ENCODE measurements at places on chromosomes 2 and 18.

- no peaks in the 10 kb centered on the region for H3K36me3 ChIP-seq
- no peak overlapping the region for H3K4me3 ChIP-seq
- no peaks in the 10 kb centered on the region for H3K4me1 ChIP-seq
- DNase-seq, result no peak
- no peaks in the 10 kb centered on the region for H3K27me3 ChIP-seq
- no peak overlapping the region for H3K27ac ChIP-seq
Measured at GRCh38 chr2:112181571-112182290, 43.5 kb downstream of the FBLN7 start.

DNA sequence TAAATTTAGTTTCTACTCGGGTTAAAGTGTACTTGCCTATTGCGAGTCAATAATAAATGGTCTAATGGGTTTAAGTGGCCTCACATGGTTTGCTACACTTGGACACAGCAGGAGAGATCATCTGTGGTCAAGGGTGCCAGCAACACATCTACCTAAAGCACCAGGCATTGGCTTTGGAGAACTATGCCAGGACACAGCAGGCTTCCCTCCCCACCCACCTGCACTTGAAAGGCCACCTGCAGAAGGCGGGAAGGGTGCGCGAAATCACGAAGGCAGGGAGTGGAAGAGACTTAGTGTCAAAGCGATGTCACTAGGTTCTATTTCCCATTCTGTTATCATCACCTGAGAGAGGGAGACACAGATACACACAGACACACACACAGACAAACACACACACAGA, 44.5 kb downstream of the MYT1L start:
- no peak for DNase-seq
- no peaks in the 10 kb centered on the region for H3K36me3 ChIP-seq
- H3K27me3 ChIP-seq, result peaks cover 65% of the 10 kb centered on the region

DNA sequence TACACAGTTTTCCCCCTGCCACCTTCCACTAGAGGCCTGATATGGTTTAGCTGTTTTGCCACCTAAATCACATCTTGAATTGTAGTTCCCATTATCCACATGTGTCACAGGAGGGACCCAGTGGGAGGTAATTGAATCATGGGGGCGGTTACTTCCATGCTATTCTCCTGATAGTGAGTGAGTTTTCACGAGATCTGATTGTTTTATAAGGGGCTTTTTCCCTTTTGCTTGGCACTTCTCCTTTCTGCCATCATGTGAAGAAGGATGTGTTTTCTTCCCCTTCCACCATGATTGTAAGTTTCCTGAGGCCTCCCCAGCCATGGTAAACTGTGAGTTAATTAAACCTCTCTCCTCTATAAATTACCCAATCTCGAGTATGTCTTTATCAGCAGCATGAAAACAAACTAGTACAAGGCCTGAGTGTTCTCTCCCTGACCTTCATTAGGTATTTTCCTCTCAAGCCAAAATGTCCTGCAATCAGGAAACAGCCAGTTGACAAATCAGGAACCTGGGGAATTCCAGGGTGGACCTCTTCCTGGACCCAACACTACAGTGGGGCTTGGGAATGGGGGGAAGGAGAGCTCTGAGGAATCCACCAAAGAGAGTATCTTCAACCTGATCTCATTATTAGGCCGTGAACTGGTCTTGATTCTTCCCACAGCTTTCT, 129.9 kb downstream of the TXNL1 start:
- H3K4me3 ChIP-seq, result no peak overlapping the region
- H3K27me3 ChIP-seq, result no peaks in the 10 kb centered on the region
- no peak for DNase-seq
- no peak overlapping the region for H3K27ac ChIP-seq
- no peaks in the 10 kb centered on the region for H3K36me3 ChIP-seq

GRCh38 chr2:169034256-169034655, 3.1 kb upstream of the ABCB11 start:
- H3K36me3 ChIP-seq, result no peaks in the 10 kb centered on the region
- no peak overlapping the region for H3K4me3 ChIP-seq
- H3K4me1 ChIP-seq, result peaks cover 35% of the 10 kb centered on the region
- peak overlapping the region; percentile 57 for H3K27ac ChIP-seq

GRCh38 chr2:80499095-80499494, 194.5 kb upstream of the LRRTM1 start:
- no peaks in the 10 kb centered on the region for H3K4me1 ChIP-seq
- H3K36me3 ChIP-seq, result no peaks in the 10 kb centered on the region
- H3K27ac ChIP-seq, result no peak overlapping the region
- no peak for DNase-seq

GRCh38 chr2:143528021-143528420, 398.8 kb downstream of the ARHGAP15 start:
- H3K4me3 ChIP-seq, result no peak overlapping the region
- no peaks in the 10 kb centered on the region for H3K4me1 ChIP-seq
- no peak overlapping the region for H3K27ac ChIP-seq
- H3K27me3 ChIP-seq, result no peaks in the 10 kb centered on the region
- DNase-seq, result no peak

DNA sequence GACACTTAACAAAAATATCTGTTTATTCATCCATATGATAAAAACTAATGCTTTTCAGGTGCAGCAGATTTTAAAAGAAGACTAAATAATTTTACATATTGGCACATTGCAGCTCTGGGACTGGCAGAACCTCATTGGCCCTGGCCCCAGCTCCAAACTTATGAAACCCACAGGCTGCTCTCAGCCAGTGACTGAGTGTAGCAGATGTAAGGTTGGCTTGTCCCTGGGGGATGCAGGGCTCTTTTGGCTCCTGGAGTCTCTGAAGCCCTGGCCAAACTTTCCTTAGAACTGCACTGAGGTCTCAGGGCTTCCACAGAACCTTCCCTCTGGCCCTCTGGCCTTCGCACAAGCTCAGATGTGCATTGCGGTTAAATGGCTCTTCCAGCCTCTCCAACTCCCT, 725.0 kb upstream of the SOX11 start:
- H3K27me3 ChIP-seq, result peaks cover 10% of the 10 kb centered on the region
- no peak overlapping the region for H3K4me3 ChIP-seq
- H3K4me1 ChIP-seq, result no peaks in the 10 kb centered on the region
- no peak for DNase-seq
- H3K36me3 ChIP-seq, result no peaks in the 10 kb centered on the region

DNA sequence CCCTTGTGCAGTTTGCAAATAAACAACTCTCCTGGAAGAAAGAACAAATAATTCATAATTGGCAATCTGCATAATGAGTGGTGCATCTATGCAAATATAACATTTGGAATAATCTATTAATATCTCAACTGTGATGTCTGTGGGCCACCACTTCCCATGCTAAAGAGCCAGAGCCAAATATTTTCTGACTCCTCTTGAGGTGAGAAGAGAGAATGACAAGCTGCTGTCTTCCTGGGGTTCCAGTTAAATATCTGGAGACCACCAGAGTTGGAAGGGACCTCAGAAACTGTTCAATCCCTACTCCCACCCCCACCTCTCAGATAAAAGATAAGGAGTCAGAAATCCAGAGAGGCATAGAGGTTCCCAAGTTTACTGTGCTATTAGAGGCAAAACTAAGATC, 241.0 kb upstream of the SLC14A2 start:
- no peaks in the 10 kb centered on the region for H3K36me3 ChIP-seq
- H3K4me3 ChIP-seq, result no peak overlapping the region
- no peak for DNase-seq
- H3K4me1 ChIP-seq, result peaks cover 42% of the 10 kb centered on the region
- peak overlapping the region; percentile 69 for H3K27ac ChIP-seq

DNA sequence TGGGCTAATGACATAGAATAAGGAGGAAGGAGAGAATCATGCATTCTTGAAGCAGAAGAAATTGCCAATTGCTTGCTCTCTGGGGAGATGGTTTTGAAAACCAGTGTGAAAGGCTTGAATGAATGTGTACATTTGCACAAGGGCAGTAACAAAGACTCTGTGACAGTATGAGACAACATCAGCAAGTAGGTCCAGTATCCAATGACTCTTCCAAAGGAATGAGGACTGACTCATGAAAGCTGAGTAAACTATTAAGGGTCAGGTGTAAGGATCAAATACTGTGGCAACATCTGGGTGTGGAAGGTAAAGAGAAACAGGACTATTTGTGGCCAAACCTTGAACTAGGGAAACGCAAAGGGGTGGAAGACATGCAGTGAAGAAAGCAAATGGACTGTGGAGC, 886.0 kb upstream of the CHAC2 start:
- peaks cover 21% of the 10 kb centered on the region for H3K4me1 ChIP-seq
- no peak overlapping the region for H3K27ac ChIP-seq
- no peaks in the 10 kb centered on the region for H3K27me3 ChIP-seq
- DNase-seq, result peak; percentile 8

DNA sequence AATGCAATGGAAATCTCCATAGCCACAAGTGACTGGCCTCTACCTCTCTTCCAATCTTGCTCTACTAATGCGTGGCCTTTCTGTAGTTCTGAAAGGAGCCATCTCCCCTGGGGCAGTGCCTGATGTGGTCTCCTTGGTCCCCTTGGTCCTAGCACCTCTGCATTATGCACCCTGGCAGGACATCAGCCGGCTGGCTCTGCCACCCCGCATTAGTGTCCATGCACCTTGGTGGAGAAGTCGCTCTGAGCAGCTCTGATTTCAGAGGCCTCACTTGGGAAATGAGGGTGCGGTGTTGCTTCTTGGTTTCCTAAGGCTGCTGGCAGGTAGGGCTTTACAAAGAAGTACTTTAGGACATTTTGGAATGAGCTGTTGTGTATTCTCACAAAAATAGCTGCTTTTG, 317.9 kb downstream of the GBX2 start:
- H3K27ac ChIP-seq, result no peak overlapping the region
- no peak for DNase-seq
- no peaks in the 10 kb centered on the region for H3K36me3 ChIP-seq

GRCh38 chr2:71669058-71669456, 215.7 kb downstream of the DYSF start:
- no peaks in the 10 kb centered on the region for H3K4me1 ChIP-seq
- no peak for DNase-seq
- H3K27me3 ChIP-seq, result no peaks in the 10 kb centered on the region
- no peaks in the 10 kb centered on the region for H3K36me3 ChIP-seq

- peak overlapping the region; percentile 86 for H3K4me3 ChIP-seq
- no peaks in the 10 kb centered on the region for H3K36me3 ChIP-seq
- peak overlapping the region; percentile 55 for H3K27ac ChIP-seq
- peaks cover 7% of the 10 kb centered on the region for H3K4me1 ChIP-seq
- no peaks in the 10 kb centered on the region for H3K27me3 ChIP-seq
Measured at GRCh38 chr2:202635428-202636212, 851 bp downstream of the FAM117B start.

- peak; percentile 27 for DNase-seq
- no peaks in the 10 kb centered on the region for H3K27me3 ChIP-seq
- peaks cover 16% of the 10 kb centered on the region for H3K4me1 ChIP-seq
- no peak overlapping the region for H3K4me3 ChIP-seq
Measured at GRCh38 chr2:134216152-134216829, 37.6 kb upstream of the MGAT5 start.

DNA sequence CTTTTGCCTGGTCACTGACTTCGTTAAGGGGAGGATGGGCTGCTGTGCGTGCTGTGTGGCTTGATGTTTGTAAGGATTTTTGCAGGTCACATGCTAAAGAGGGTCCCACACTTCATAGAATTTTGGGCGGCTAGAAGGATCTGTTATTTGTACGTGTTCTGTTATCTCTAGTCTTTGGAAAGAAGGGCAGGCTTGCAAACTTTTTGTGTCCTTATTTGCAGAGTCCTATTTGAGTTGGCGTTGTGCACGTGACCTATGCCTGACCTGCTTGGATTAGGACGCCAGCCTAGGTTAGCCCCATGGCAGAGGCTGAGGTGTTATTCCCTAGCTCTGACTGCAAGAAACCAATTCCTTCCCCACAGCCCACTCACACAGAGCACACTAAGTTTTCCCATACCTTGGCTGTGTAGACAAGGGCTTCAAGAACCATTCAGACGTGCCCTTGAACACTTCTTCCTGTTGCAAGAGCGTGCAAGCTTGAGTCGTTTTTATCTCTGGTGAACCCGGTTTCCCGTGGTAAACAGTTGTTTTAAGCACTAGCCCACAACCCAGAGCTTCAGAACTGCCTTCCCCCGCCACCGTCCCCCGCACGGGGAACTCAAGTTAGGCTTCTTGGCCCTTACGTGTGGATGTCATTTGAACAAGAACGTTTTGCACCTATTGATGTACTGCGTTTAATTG, 94.6 kb downstream of the LDLRAD4 start:
- H3K27me3 ChIP-seq, result peaks cover 83% of the 10 kb centered on the region
- H3K4me1 ChIP-seq, result no peaks in the 10 kb centered on the region
- no peak for DNase-seq
- no peaks in the 10 kb centered on the region for H3K36me3 ChIP-seq
- H3K4me3 ChIP-seq, result no peak overlapping the region
- no peak overlapping the region for H3K27ac ChIP-seq

DNA sequence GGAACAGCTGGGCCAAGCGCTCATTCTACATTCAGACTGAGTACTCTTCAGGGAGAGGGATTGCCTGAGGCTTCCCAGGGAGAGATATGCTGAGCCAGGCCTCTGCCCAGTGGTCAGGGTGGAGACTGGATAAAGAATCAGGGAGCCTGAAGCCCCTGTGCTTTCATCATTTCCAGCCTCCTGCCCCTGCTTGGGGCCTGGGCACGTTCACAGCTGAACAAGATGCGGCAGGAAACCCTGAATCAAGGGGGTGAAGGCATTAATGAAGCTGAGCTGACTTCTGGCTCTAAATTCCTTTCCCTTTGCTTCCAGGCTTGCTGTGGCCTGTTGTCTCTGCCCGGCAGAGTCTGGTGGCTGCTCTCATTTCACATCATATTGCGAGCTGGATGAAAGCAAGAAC, 35.0 kb downstream of the RPL37A start:
- H3K4me1 ChIP-seq, result peaks cover 25% of the 10 kb centered on the region
- no peaks in the 10 kb centered on the region for H3K36me3 ChIP-seq
- no peak overlapping the region for H3K27ac ChIP-seq
- no peaks in the 10 kb centered on the region for H3K27me3 ChIP-seq
- DNase-seq, result no peak

DNA sequence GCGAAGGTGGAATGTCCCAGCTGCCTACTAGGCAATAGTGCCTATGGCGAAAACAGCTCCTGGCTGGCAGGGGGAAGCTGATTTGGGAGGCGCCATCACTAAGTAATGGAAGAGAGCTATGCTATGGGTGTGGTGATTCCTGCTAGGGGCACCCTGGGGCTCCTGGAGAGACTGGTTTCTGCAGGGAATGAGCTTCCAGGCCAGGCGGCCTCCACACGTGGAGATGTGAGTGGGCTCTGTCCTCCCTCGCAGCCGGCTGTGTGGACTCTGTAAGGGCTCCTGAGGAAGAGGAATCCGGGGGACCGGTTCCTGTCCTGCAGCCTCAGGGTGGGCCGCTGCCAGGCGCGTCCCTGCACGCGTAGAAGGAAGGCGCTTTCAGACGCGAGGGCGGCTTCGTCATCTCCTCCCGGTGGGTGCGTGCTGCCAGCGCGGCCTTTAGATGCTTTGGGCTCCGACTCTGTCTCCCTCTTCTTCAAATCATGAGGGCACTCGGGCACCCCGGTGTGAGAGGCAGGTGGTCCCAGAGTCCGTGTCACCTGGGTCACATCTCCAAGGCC, 55.5 kb upstream of the ANKRD62 start:
- H3K36me3 ChIP-seq, result no peaks in the 10 kb centered on the region
- no peak overlapping the region for H3K27ac ChIP-seq
- H3K27me3 ChIP-seq, result no peaks in the 10 kb centered on the region
- H3K4me3 ChIP-seq, result no peak overlapping the region

GRCh38 chr2:12764849-12765605, 48.3 kb downstream of the TRIB2 start:
- no peaks in the 10 kb centered on the region for H3K27me3 ChIP-seq
- no peaks in the 10 kb centered on the region for H3K36me3 ChIP-seq
- H3K4me1 ChIP-seq, result peaks cover under 1% of the 10 kb centered on the region
- DNase-seq, result no peak
- no peak overlapping the region for H3K4me3 ChIP-seq

GRCh38 chr2:45919711-45920111, 268.2 kb downstream of the PRKCE start:
- H3K4me3 ChIP-seq, result no peak overlapping the region
- H3K27ac ChIP-seq, result no peak overlapping the region
- no peak for DNase-seq
- peaks cover 23% of the 10 kb centered on the region for H3K4me1 ChIP-seq
- H3K27me3 ChIP-seq, result no peaks in the 10 kb centered on the region
- no peaks in the 10 kb centered on the region for H3K36me3 ChIP-seq

Data from PC-9 (cell line).